ENCODE measurements at places on chromosomes 4 and X.

DNA sequence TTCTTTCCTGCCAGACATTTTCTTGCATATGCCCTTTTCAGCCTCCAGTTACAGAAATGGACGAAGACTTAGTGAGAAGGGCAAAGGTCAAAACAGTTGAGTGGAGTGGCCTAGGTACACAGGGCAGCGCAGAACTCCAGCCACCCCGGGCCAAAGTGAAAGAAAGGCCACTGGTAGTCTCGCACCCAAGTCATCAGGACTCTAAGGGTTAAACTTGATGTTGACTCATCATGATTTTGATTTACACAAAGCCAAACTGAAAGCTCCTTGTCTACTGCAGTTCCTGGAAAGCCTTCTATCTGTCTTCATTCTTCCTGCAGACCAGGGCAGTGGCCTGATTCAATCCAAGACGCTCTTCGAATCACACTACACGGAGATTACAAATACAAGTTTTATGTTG lies 2.6 kb upstream of the IL13RA1 start:
- DNase-seq: no peak

DNA sequence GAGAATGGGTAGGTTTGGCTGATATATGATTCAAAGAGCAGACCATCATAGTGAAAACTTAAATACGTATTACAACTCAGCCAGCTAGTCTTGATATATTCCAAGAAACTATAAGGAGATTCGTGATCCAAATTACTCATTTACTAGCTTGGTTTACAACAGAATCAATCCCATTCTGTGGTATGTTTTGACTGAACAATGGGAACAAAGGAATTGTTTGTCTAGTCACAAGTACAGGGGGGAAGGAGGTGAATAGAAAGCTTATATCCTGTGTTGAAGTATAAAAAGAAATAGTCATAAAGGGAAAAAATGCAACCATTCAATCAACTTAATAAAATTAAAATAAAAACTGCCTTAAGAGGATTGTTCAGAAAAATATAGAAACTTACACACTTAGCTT lies 17.0 kb downstream of the C4orf54 start:
- no peak for DNase-seq

DNA sequence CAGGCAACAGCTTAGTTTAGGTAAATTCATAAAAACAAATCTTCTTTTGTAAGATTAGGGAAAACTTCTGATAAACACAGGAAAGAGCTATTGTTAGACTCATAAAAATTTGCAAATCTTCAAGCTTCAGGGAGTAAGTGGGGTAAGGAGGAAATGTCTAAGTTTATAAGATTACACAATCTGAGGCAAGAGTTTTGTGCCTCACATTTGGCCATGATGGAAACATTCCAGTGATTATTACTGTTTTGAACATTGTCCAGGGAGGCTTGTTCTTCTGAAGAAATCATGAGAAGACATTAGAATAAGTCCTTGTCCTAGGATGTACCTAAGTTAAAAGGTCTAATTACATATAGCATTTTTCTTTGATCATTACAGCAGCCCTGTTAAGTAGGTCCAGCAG lies 72.8 kb downstream of the MAOB start:
- DNase-seq: no peak

DNA sequence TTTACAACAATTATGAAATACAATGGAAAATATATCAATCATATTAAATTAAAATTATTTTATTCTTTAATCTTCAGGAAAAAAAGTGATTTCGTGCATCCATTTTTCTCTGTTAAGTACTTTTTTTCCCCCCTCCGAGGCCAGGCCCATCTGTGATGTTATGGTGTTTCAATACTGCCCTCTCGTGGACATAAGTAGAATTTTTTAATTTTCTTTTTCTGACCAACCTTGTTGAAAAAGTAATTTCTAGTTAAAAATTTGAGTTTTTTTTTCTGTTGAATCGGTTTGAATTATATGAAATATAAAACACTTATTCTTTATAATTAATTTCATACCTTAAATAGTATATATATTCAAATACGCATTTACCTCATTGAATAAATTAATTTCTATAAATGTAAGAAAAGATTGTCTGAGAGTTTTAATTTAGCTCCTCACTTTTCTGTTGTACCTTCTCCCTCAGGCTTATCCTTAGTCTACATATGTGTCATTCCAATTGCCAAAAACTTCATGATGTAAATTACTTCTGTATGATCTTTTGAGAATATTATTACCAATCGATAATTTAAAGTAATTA lies 175.8 kb upstream of the TECRL start:
- DNase-seq: no peak

GRCh38 chrX:140508958-140509357 lies 4.1 kb upstream of the SOX3 start:
- DNase-seq: no peak

DNA sequence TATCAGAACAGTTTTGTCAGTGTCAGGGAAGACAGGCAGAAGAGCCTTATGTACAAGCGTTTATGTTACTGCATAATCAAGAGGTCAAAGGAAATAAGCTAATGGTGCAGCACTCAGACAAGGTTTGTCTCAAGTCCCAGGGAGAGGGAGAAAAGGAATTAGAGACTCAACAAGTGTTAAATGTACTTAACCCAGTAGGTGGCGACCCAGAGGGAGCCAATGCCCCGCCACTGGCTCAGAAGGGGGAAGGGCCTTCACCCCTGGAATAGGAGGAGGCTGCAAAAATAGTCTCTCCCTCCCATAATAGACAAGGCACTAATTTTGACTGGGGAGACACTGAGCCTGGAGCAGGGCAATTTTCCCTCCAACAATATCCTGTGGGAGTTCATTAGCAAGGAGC lies 14.1 kb upstream of the PAPSS1 start:
- DNase-seq: no peak

- no peak for DNase-seq
These were observed 50.6 kb upstream of the SRPX start for GRCh38 chrX:38271154-38271716.

DNA sequence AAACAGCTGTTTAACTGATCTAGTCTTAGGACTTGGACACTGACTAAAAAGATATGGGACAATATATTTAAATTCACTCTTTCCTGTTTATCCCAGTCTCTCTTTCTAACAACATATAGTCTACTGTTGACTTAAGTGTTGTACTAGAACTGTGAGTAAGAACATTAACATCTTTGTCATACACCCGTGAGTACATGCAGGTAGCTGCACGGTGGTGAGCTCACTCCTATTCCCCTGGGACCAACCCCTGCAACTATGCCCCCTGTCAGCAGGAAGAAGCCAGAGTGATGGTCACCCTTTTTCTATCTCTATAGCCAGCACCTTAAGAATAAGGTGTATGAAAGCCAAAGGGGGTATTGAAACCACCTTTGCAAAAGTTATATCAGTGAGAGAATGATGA lies 17.6 kb downstream of the TBL1X start:
- DNase-seq: no peak

- DNase-seq: no peak
These were observed 799.1 kb downstream of the FSTL5 start for GRCh38 chr4:161364681-161365080.

DNA sequence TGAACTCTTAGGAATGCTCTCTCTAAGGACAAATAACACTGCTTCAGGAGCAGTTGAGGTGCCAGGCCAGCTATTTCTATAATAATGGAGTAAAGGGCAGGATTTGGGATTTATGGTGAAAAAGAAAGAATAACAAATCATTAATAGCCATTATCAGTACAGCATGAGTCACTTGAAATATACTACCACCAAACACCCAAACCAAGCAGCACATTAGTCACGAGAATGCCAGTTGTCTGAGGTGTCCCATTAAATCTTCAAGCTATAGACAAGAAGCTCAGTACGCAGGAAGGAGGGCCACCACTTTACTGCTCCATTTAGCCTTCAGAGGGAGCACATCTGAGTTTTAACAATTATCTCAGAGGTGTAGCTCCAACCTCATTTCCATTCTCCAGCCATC lies 106.8 kb upstream of the MAGEA10 start:
- no peak for DNase-seq

- DNase-seq: no peak
These were observed 21.3 kb upstream of the PDGFC start for GRCh38 chr4:156992943-156993342.

DNA sequence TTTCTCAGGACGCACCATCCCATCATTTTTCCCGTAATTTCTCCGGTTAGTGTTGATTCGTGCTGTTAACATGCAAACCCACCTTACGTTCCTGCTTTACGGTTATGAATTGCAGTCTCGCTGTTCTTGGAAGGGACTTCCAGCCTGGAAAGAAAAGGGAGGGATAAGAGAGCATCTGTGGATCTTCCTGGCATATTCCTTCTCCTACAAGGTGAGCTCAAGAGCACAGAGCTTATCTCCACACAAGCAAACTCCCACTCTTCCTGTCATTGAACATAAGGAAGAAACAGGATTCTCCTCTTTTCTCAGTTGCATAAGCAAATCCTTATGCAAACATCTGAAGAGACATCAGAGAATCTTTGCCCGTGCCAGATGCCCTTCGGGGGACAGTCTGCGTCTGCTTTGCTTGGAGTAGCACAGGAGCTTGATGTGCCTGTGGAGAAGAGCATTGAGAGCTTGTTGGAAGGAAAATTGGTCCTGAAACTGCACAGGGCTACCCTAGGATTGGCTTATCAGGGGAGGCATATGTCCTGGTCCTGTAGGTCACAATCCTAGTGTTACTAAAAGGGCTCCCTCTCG lies 127.0 kb downstream of the ASMT start:
- no peak for DNase-seq

- no peak for DNase-seq
These were observed 46.3 kb upstream of the ADRA2C start for GRCh38 chr4:3719836-3720235.

- DNase-seq: no peak
These were observed 9.5 kb downstream of the WDR44 start for GRCh38 chrX:118355225-118355920.

- no peak for DNase-seq
These were observed 446.3 kb upstream of the FSTL5 start for GRCh38 chr4:162610116-162610515.

DNA sequence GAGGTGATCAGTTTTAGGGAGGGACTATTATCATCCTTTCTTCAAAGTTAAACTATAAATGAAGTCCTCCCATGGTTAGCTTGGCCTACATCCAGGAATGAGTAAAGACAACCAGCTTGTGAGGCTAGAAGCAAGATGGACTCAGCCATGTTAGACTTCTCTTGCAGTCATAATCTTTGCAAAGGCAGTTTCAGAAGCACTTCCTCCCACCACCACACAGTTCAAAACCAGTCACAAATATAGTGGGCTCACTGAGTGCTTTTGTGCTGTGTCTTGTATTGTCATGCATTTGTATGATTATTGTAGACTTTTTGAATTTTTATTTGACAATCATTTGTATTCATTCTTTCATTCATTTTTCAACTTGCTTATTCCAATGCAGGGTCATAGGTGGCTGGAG lies 204.5 kb downstream of the ZNF674 start:
- no peak for DNase-seq

Measured in effector memory CD8-positive, alpha-beta T cell (primary cell).